ENCODE measurements at places on chromosomes 16 and 17.

- no peak for DNase-seq
These were observed 839 bp downstream of the PLD2 start for GRCh38 chr17:4807605-4808377.

- no peak for DNase-seq
These were observed 29.8 kb upstream of the SPPL2C start for GRCh38 chr17:45814622-45815606.

DNA sequence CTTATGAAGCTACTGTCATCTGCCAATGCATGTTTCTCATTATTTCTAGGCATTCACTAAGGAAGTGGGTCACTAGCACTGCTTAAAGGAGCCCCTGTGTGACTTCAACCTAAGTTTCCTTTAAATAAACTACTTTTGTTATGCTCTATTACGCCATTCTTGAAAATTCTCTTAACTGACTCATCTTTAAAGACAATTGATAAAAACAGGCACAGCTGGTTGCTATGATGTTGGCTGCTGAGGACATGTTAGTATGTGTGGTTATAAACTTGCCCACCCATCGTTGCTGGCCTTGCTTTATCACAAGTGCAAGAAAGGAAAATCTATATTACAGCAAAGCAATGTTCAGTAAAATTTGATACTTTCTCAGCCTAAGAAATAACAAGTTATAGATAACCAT is 75.8 kb upstream of the CNTNAP4 start:
- peak; percentile 30 for DNase-seq

DNA sequence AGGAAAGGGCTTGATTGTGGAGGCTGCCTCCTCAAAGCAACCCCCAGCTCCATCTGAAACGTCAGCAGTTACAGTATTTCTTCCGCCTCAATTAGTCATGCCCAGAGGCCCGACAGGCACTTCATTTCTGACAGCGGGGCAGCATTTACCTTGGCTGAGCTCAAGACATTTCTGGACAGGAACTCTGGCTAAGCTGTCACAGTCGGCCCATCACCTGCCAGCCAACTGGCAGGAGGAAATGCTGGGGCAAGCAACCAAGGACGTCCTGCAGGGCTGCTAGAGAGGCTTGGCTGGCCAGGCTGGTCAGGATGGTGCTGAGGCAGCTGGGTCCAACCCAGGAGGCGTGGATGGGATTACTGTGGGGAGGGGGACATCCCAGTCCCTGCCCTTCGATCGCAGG is 27.8 kb downstream of the PLXDC1 start:
- DNase-seq: no peak

- no peak for DNase-seq
These were observed 301.1 kb downstream of the IRF8 start for GRCh38 chr16:86199871-86200695.

DNA sequence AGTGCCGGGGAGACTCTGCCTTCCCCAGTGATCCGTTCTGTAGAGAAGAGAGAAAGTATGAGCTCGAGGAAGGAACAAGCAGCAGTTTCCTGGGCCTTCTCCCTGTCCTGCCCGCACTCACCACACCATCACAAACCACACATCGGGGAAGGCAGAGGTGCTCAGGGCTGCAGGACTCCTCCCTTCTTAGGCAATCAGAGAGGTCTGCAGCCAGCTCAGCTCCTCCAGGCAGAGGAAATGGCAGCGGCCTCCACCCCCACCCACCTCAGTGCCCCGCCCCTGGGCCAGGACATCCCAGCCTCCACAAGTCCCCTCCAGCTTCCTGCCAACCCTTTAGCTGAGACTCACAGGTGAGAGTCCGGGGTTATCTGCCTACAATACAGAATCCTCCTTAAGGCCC is 2.0 kb downstream of the ZNF319 start:
- no peak for DNase-seq

GRCh38 chr17:59853168-59853918 is 39.4 kb downstream of the TUBD1 start:
- peak; percentile 20 for DNase-seq

DNA sequence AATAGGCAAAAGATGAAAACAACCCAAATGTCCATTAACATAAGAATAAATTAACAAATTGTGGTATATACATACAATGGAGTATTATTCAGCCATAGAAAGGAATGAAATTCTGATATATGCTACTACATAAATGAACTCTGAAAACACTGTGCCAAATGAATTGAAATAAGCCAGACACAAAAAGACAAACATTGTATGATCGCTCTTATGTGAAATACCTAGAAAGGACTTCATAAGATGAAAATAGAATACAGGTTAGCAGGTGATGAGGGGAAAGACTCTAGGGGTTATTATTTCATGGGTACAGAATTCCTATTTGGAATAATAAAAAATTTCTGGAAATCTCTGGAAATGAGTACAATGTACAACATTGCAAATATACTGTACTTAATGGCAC is 80.2 kb downstream of the BRIP1 start:
- DNase-seq: no peak

GRCh38 chr17:62178579-62178978 is 113.5 kb upstream of the MED13 start:
- no peak for DNase-seq

DNA sequence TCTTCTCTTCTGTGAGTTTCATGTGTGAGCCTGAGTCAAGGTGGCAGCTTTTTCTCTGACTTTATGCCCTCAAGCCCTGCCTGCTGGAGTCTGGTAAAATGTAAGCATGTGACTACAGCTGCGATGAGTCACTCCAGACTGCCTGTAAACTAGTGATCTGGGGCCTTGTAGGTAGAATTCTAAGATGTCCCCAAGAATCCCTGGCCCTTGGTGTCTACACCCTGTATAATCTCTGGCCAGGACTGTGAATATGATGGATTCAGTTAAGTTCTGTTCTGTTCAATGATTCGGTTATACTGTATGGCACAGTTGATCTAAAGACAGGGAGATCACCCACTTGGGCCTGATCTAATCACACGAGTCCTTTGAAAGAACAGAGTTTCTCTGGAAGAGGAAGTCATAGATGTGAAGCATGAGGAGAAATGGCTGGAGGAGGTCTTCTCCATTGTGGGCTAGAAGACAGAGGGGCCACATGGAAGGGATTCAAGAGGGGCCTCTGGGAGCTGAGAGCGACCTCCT is 29.8 kb downstream of the PRSS54 start:
- DNase-seq: no peak

- no peak for DNase-seq
These were observed 267.9 kb downstream of the CBLN1 start for GRCh38 chr16:49013727-49014080.
